ENCODE measurements at places on chromosomes 3 and 15. TPM values are rescaled to one million over a fixed set of nuclear protein-coding genes. Genes with fewer than 3 reads are reported as not detected.

GRCh38 chr15:68641376-68641775, 62.6 kb downstream of the CORO2B start:
- H3K36me3 ChIP-seq: no peaks in the 10 kb centered on the region
- H3K4me3 ChIP-seq: no peak overlapping the region
- H3K27me3 ChIP-seq: no peaks in the 10 kb centered on the region
- H3K27ac ChIP-seq: no peak overlapping the region
- no peaks in the 10 kb centered on the region for H3K4me1 ChIP-seq

DNA sequence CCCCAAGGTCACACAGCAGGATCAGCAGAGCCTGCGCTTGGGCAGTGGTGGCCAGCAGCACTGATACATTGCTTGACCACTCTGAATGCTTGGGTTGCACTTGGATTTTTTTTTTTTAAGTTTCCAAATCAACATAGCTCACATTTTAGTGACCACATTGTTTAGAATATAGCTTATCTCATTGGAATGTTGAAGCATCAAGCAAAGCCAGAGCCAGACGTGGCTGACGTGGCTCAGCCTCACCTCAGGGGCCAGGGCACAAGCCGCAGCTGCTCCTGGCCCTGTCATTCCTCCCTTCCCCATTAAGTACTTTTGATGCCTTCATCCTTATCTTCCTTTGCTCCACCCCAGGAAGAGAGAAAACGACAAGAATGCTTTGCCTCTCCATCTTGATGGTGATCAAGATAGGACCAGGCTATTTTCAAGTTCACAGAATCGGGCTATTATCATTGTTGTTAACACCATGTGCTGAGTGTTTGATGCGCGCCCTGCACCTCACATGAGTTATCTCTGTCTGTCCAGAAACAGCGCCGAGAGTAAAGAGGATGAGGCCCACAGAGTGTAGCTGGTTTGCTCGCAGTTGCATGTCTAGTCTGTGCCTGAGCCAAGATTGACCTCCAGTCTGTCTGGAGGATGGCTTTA, 75.8 kb downstream of the AAGAB start:
- H3K27me3 ChIP-seq: no peaks in the 10 kb centered on the region
- H3K4me1 ChIP-seq: peaks cover 11% of the 10 kb centered on the region
- H3K36me3 ChIP-seq: peaks cover 34% of the 10 kb centered on the region
- H3K4me3 ChIP-seq: no peak overlapping the region
- H3K27ac ChIP-seq: no peak overlapping the region

The PLA1A gene
- not detected for total RNA-seq

The ITGA11 gene
- total RNA-seq: not detected

The CA12 gene
- 0.68 TPM for total RNA-seq

The HTR3E gene
- not detected for total RNA-seq

The TF gene
- total RNA-seq: 0.18 TPM
